GM12864 (cell line): ENCODE measurements at places on chromosomes 1 and 21.

DNA sequence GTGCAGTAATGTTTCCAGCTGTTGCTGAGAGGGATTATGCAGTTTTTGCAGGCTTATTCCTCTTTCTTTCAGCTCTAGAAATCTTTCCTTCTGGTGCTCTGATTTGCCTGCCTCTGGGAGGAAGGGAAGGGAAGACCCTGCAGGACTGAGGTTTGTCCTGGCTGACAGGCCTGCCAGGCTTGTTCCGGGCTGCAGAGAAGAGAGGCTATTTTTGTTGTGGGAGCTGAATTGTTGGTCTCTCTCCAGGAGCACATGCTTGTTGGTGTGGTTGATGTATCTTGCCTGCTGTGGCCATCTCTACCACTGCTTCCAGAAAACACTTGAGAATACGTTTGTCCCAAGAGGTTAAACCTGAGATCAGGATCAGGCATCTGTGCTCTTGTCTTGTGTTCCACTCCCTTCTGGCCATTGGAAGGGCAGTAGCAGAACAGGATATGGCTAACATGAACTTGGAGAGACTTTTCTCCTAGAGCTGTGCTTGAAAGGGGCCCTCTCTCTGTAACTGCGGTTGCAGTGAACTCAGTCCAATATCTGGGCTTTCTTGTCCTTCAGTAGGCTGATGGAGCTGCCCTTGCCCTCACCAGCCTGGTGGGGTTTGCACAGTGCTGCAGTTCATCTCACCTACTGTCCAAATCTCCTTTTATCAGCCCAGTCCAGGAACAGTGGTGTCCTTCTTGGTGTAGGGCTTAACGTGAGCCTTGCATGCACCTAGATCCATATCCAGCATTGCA is 21.5 kb upstream of the SLC25A34 start:
- DNase-seq = no peak

GRCh38 chr1:197144570-197145325 is 1.7 kb downstream of the ASPM start:
- no peak for DNase-seq

DNA sequence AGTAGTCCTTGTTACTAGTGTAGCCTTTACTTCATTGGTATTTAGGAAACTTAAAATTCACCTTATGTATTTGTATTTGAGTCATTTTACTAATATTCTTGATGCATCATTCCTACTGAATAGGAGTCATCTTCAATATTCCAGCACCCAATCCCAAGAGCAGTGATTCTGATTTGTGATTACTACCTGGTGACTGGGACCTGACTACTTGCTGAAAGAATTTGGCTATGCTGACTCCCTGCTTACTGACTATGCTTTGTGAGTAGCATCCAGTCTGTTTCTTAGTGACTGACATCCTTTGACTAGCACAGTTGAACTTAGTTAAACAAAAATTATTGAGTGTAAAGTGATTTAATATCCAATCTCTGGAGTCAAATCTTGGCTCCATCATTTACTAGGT is 129.9 kb upstream of the NEGR1 start:
- DNase-seq = no peak

DNA sequence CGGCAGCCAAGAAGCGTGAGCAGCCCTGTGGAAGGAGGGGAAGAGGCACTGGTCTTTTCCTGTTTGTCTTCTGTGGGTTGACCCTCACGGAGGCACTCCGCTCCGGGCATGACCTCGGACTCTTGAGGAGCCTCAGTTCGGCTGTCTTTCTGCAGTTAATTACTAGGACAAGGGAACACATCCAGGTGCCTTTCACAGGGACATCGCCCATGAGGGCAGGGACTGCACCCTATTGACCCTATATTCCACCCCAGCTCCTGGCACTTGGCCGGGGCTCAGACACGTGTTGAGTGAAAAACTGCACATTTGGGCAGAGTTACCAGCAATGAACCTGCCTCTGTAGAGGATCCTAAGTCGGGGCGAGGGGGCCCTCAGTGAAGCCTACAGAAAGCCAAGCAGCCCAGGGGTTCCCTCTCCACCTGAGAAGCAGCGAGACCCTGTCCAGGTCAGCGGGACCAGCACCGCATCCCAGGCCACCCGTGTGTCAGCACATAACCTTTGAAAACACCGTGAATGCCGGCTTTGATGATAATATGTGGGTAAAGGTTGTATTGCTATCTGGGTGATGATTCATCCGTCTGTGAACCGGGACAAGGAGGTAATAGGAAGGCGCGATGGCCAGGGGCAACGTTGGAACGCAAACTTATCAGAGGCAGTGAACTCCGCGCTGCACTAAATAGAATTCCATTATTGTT is 161.4 kb upstream of the ARHGEF16 start:
- DNase-seq = no peak

GRCh38 chr1:87684194-87684593 is 355.5 kb downstream of the LMO4 start:
- no peak for DNase-seq

DNA sequence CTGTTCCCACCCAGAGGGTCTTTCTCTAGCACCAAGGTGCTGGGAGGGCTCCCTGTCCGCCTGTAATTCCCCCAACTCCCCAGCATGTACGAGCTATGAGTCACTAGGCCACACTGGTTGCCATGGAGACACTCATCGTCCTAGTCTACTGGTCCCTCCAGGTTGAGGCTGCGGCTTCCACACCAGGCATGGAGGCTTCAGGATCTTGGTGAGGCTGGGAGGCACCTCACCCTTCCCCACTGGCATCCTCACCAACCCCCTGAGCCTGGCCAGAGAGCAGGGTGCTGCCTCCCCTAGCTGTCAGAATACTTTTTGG is 75.6 kb upstream of the KAZN start:
- DNase-seq = peak; percentile 38

GRCh38 chr1:42162181-42162580 is 2.4 kb downstream of the GUCA2A start:
- DNase-seq = no peak

- DNase-seq = no peak
Measured at GRCh38 chr1:95073446-95073845, 695 bp upstream of the ALG14 start.

GRCh38 chr1:95553595-95553994 is 319.6 kb downstream of the RWDD3 start:
- DNase-seq = no peak

DNA sequence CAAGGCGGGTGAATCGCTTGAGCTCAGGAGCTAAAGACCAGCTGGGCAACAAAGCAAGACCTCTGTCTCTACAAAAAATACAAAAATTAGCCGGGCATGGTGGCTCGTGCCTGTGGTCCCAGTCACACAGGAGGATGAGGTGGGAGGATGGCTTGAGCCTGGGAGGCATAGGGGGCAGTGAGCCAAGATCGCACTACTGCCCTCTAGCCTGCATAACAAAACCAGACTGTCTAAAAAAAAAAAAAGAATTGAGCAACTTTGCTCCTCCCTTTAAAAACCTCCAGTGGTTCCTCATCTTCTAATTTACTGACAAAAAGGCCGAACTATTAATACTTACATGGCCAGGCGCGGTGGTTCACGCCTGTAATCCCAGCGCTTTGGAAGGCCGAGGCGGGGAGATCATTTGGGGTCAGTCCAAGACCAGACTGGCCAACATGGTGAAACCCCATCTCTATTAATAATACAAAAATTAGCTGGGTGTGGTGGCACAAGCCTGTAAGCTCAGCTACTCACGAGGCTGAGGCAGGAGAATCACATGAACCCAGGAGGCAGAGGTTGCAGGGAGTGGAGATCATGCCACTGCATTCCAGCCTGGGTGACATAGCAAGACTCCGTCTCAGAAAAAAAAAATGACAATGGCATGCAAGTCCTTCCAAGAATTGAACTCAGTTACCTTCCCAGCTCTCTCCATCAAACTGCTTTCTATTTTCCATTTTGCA is 4.4 kb downstream of the ACBD3 start:
- no peak for DNase-seq

- no peak for DNase-seq
Measured at GRCh38 chr1:87398641-87399040, 70.0 kb downstream of the LMO4 start.

GRCh38 chr1:234926559-234927311 is 201.9 kb downstream of the TOMM20 start:
- DNase-seq = peak; percentile 84

DNA sequence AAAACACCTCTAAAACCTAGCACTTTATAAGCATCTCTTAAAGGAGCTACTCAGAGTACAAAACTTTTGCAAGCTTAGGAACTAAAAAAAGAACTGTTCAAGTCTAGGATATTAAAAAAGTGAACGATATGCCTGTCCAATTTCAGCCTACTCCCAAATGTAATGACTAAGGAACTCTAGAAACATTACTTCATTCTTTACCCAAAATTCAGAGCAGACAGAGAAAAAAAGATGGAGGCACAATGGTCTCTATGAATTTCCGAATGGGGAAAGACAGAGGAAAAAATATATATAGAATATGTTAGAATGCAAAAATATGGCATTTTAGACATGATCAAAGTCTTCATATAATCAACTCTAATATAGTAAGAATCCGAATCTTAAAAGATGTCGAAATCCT is 61.2 kb downstream of the TP53BP2 start:
- DNase-seq = no peak

GRCh38 chr1:19009882-19010321 is 53.4 kb upstream of the IFFO2 start:
- DNase-seq = no peak

DNA sequence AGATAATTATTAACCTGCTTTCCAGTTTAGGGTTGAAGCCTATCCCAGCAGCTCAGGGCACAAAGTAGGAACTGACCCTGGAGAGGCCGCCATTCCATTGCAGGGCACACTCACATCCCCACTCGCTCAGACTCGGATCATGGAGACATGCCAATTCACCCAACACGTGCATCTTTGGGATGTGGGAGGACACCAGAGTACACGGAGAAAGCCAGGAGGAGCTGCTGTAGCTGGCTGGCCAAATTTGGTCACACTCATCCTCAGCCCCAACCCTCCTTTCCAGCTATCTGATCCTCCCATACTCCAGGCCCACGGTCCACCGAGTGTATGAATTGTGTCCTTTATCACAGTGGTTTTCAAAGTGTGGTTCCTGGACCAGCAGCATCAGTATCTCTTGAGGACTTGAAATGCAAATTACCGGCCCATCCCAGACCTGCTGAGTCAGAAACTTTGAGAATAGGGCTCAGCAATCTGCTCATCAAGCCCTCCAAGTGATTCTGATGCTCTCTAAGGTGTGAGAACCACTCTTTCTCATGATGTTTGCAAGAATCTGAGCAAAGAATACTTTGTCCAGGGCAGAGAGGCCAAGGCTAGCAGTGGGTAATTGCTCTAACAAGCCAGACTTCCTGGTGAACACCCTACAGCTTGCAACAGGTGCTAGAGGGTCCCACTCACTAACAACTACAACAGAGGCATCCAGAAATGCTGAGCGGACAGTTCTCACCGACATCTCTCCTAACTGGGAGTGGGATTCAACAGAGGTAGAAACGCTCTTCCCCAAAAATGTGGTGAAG is 26.3 kb downstream of the IER5 start:
- DNase-seq = no peak

GRCh38 chr1:172321451-172321850 is 99.0 kb upstream of the C1orf105 start:
- no peak for DNase-seq
